Tibial artery (tissue), 4 donors: ENCODE measurements at places on chromosomes 3 and 15.

DNA sequence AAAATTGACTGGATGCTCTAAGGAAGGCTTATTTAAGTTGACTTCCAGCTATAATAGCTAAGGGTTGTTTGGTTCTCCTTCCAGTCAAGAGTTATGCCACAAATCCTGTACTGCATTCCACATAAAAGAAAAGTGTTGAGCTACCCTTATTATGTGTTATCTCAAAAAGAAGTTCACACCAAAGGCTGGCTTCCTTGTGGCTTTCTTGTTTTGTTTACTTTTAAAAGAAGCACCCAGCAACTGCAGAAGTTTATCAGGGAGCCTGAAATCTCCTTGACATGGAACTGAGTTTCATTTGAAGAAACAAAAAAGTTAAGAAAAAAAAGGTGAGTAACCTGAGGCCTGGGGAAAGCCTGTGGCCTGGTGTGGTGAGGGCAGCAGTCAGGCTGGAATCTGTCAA is 10.2 kb downstream of the MGLL start:
- no peak for DNase-seq

GRCh38 chr15:44910981-44911625 is 45.4 kb upstream of the TERB2 start:
- no peak for DNase-seq

DNA sequence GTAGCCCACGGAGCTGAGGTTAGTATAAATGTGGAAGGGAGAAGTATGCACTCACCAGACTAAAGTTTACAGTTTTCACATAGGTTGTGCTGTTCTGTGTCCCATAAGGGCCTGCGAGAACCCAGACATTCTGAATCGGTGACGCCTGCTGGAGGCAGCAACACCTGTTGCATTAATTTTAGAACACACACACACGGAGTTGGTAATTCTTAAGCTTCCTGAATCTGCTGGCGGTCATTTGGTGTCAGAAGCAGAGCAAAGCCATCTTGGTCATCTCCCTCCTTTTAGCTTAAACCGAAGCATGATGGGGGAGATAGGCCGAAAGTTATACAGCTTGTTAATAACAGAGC is 41.1 kb upstream of the AP3B2 start:
- DNase-seq: no peak

DNA sequence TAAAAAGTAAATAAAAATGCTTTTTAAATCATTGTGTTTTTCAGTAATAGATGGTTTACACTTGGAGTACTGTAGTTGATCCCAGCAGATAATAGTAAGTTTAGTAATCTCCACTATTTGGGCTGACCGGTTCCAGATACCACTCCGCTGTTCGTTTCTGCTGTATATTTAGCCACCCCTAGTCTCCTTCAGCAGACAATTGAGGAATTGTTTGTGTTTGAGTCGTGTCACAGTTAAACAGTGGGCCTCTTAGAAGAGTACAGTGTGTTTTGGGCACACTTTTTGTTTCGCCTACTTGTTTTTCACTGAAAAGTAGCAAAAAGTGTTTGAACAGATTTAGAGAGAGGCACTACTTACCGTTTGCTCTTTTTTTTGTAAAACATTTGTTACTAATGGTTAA is 33.2 kb downstream of the PAK2 start:
- no peak for DNase-seq

DNA sequence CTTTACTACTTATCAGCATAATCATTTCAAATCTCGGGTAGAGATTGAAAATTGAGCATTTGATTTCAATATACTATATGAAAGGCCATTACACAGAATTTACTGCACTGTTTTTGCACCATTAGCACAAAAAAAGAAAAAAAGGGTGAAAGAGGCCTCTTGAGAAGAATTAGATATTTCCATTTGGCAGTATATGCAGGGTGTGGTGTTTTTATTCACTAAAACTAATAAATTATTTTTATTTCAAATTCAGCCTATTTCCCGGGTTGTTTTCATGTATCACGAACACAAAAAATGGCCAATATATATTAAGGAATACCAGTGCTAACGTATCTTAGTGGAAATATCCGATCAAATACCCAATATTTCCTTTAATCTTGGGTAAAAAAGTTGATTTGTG is 110.5 kb upstream of the TBL1XR1 start:
- DNase-seq: no peak

- peak; percentile 48 for DNase-seq
Observed at GRCh38 chr15:65833501-65834205, 35.6 kb upstream of the RAB11A start.

DNA sequence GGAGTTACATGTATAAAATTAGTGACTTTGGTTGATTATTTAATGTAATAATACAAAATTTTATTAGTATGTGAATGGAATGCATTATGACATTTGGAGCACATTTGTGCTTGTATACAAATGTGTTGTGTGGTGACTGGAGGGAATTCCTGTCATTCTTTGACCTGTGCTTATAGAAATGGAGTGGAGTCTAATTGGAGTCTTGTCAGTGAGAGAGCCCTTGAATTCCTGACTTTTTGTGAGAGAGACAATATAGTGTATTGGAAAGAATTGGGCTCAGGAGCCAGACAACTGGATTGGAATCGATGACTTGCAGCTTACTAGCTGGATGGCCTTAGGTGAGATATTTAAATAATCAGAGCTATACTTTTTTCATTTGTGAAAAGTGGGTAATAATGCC is 9.4 kb downstream of the TCF12 start:
- no peak for DNase-seq

GRCh38 chr15:92107510-92107909 is 254.0 kb downstream of the SLCO3A1 start:
- no peak for DNase-seq

DNA sequence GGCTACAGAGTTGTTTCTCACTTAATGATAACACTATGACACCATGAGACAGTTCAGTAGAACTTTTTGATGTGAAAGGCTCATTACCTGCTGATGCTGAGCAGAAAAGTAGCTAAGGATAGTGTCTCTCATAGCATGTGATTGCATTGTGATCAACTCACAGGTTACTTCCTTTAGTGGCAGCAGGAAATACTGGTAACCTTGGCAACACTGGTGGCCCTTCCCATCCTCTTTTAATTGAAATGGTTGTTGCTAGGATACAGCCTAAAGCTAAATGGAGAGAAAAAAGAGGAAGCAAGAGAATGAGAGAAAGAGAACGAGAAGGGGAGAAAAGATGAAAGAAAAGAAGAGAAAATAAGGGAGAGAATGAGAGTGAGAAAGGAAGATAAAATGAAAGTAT is 204.7 kb upstream of the GAP43 start:
- no peak for DNase-seq

DNA sequence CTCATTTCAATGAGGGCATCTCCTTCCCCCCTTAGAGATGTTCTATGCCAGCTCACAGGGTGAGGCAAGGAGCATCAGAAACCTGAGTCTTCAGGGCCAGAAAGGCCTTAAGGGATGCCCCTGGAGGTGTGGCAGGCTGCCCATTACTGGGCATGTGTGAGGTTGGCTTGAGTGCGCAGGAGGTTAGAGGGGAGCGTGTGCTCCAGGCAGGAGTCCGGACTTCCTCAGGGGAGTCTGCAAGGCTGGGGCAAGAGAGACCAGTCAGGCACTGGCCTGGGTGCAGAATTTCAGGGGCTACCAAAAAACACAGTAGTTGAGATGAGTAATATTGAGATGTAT is 1.9 kb downstream of the LOXL1 start:
- peak; percentile 74 for DNase-seq

GRCh38 chr3:190513409-190514370 is at the start of gene IL1RAP:
Gene IL1RAP, plus strand, starts transcription at chr3:190514085. Its CDS starts 50,205 bp downstream, at chr3:190564290.
- DNase-seq: peak; percentile 95

DNA sequence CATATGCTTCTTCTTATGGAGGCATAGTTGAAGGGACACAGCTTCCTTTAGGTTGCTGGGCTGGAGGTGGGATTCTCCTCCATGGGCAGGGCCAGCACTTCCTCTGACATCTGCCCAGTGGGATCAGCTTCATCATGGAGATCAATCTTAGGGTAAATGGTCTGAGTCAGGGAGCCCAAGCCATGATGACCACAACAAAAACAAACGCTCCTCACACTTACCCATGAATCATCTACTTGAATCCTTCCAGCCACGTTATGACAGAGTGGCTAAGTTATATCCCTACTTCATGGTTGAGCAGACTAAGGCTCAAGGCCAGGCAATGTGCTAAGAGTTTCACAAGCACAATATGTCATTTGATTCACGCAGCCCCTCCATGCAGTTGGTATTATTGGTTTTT is 87.2 kb upstream of the NMNAT3 start:
- DNase-seq: no peak

- DNase-seq: no peak
Observed at GRCh38 chr3:99579246-99579645, 59.1 kb upstream of the COL8A1 start.

- no peak for DNase-seq
Observed at GRCh38 chr3:114872588-114872987, 274.5 kb downstream of the ZBTB20 start.

DNA sequence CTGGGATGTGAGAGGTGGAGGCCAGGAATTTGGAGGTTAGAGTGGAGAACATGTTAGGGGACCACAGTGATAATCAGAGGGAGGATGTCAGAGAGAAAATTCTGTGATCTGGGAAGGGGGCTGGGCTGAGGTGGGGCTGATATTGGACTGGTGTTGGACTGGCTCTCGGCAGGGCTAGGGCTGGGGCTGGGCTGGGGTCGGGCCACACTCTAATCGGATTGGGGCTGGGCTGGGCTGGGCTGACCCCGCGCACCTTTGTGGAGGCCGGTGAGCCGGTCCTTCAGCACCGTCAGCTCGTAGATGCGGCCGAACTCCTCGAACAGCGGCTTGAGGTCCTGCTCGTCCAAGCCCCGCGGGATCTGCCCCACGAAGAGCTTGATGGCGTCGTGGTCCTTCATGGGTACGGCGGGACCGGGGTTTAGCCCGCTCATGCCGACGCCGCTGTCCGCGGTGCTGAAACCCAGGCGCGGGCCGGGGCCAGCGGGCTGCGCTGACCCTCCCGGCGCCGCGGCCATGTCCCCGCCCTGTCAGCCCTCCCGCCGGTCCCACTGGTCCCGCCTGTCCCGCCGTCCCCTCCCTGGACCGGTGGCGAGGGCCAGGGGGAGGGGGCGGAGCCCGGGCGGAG is 485 bp downstream of the CELF6 start:
- DNase-seq: peak; percentile 47

DNA sequence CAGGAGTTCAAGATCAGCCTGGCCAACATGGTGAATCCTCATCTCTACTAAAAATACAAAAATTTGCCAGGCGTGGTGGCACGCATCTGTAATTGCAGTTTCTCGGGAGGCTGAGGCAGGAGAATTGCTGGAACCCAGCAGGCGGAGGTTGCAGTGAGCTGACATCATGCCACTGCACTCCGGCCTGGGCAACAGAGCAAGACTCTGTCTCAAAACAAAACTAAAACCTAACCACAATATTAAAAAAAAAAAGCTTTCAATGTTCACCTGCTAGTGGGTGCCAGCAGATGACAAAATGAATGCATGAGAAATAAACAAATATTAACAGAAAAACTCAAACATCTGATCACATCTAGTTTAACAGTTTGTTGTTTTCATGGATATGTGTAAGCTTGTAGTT is 9.0 kb downstream of the SLC24A1 start:
- no peak for DNase-seq

DNA sequence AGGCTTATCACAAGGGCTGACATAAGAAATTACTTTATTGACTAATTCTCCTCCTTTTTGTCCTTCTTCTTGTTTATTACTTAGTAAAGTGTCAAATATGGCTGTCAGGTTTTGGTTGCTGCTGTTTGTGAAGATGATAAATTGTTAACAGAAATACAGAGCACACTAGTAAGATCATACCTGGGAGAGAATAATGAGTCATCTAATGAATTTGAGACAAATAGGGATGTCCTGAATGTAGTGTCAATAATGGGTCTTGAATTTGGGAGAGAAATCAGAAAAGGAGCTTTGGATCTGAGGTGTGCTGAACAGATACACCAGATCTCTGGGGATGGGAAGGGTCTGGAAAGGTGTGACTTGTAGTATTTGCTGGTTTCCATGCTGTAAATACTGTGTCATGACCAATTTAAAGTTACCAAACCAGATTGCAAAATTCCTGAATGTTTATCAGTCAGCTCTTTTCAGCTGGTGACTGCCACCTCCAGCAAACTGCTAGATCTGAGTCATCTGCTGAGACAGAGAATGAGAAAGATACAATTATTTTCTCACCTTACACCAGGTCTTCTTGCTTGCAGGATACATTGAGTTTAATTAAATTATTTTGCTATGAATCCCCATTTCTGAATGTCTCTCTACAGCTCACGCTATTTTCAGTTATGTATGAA is 76.7 kb upstream of the SATB1 start:
- no peak for DNase-seq

DNA sequence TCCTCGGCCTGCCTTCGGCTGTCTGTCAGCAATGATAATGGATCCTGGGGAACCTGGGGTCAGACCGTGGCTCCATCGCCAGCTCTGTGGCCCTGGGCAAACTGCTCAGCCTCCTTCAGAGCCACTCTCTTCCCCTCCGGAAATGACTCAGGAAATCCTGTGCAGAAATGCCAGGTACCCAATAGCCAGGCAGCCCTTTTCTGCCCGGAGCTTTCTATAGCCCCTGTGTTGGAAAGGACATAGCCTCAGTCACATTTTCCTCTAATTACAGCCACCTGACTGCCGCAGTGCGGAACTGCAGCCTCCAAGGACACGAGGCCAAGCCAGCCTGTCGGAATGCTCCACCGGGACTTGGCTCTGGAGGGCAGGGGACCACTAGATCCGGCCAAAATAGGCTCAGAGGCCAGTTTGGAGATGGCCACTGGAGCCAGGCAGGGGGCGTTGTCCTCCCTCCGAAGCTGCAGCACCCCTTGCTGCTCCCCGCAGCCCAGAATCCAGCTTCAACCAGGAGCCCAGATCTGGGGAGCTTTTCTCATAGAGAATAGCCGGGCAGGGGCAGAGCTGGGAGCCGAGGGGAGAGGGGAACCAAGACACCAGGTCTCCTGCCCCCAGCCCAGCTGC is 11.6 kb upstream of the ZXDC start:
- no peak for DNase-seq

GRCh38 chr3:32216172-32216783 is 22.2 kb upstream of the CMTM8 start:
- DNase-seq: no peak

DNA sequence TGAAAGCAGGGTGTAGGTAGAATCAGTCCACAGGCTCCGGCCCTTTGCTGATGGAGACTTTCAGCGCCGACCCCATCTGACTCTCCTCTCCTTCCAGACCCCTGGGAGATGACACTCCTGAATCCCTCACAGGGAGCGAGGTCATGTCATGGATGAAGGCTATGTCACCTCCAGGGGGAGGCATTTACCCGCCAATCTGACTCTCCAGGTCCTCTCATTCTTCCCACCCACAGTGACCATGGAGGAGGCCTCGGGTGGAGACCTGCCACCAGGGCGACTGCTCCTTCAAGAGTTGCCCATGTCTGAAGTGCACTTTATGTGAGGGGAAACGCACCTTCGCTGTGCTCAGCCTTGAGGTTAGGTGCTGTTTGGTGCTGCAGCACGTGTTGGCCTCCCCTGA is 112.7 kb downstream of the KLF13 start:
- no peak for DNase-seq

DNA sequence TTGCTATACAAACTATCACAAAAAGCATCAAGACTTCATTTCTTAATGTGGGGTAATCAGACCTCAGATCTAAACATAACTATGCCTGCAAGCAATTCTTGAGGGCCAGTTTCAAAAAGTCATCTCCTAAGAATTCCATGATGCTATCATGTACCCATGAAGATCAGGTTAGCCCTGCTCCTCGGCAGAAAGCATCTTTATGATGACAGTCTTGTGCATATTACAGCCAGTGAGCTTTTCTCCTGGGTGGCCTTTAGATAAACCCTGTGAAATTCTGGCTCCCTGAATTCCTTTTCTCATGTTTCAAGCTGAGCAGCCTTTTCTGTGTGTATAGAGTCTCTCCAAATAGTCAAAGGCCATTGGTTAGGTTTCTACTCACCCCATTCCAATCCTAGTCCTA is 201.9 kb upstream of the MCTP2 start:
- no peak for DNase-seq

- no peak for DNase-seq
Observed at GRCh38 chr15:57824186-57824585, 117.7 kb downstream of the POLR2M start.
